ENCODE measurements at places on chromosomes 1 and 21.

GRCh38 chr1:170460414-170461155 lies 71.4 kb upstream of the GORAB start:
- no peak for DNase-seq

DNA sequence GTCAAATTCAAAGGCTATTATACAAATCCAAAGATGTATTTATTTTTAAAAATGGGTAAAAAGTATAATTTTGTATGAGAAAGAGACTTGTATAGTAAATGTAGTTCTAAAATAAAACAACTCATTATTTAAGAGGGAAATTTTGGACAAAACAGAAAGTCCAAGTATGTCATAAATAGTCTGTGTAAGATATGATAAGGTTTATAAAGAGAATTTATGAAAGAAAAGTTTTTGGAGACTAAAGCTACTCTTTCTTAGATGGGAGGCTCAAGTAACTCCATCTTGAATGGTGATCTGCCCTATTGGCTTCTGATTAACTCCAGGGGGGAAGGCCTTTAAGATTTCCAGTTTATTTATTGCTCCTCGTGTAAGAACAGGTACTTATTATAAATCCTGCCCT lies 14.7 kb upstream of the OR2T27 start:
- DNase-seq, result no peak

DNA sequence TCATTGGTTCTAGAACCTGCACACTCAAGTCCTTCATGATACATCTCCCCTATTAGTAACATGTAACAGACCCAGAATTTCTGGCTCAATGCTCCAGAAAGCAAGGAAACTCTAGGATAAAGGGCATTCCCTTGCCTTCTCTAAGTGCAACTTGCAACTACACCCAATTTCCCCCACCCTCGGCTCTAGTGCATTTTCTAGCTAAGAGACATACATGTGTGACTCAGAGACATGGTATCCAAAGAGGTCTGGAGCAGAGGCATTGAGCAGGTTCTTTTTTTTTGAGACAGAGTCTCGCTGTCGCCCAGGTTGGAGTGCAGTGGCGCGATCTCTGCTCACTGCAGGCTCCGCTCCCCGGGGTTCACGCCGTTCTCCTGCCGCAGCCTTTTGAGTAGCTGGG lies 132.9 kb downstream of the ZC3H11B start:
- DNase-seq, result no peak

DNA sequence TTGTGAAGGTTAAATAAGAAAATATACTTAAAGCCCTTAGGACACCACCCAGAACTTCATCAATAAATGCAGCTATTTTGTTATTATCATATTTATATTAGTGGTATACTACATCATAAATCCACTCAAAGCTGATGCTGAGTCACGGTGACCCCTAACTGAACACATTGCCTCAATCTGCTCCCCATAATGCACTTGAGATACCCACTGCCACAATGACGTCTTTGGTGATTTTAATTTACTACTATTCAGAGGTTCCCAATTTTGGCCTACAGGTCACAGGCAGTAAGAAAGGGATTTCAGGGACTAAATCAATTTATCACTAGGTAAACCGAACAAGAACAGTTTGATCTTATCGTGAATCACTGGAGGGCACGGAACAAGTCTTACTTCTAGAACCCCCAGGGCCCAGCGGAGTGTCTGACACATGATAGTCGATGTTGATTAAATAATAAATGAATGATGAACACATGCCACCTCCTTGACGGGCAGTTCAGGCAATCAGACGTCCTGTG lies 493 bp upstream of the CHD1L start:
- no peak for DNase-seq

GRCh38 chr1:178543290-178543607 lies 30.3 kb downstream of the TEX35 start:
- DNase-seq, result no peak

DNA sequence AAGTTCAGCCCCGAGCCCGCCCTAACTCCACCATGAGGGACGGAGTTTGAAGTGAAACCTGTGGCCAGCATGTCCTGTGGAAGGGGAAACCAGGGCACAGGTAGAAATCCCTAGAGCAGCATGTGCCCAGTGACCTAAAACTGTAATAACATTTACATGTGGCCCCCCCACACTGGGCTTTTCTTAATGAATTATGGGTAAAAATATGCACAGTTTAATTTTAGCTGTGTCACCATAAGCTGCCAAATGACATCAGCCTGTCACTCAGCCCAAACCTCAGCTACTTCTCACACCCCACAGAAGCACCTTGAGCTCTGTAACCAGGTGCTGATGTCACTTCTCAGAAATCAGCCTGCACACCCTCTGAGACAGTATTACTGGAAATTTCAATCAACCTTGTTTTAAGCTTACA lies 50.0 kb upstream of the SLC19A1 start:
- peak; percentile 79 for DNase-seq

DNA sequence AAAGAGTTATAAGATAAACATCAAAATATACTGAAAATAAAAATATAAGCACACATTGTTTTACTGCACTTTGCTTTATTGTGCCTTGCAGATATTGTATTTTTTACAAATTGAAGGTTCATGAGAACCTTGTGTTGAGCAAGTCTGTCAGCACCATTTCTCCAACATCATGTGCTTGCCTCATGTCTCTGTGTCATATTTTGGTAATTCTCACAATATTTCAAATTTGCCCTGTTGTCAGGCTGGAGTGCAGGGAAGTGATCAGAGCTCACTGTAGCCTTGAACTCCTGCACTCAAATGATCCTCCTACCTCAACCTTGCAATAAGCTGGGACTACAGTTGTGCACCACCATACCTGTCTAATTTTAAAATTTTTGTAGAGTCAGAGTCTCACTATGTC lies 21.3 kb upstream of the CNIH3 start:
- no peak for DNase-seq

GRCh38 chr1:46544561-46545240 lies 6.7 kb downstream of the KNCN start:
- DNase-seq, result no peak

DNA sequence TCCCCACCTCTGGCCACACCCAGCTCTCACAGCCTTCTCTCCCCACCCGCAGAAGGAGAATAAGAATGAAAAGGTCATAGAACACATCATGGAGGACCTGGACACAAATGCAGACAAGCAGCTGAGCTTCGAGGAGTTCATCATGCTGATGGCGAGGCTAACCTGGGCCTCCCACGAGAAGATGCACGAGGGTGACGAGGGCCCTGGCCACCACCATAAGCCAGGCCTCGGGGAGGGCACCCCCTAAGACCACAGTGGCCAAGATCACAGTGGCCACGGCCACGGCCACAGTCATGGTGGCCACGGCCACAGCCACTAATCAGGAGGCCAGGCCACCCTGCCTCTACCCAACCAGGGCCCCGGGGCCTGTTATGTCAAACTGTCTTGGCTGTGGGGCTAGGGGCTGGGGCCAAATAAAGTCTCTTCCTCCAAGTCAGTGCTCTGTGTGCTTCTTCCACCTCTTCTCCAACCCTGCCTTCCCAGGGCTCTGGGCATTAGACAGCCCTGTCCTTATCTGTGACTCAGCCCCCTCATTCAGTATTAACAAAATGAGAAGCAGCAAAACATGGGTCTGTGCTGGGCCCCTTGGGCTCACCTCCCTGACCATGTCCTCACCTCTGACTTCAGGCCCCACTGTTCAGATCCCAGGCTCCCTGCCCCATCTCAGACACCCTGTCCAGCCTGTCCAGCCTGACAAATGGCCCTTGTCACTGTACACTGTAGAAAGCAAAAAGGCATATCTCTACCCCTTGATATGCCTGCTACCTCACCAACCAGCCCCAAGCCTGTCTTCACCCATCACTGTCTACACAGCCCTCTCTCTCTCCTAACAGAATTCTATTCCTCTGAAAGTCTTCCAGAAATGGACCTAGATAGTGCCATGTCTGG lies 3.2 kb downstream of the S100A9 start:
- no peak for DNase-seq

DNA sequence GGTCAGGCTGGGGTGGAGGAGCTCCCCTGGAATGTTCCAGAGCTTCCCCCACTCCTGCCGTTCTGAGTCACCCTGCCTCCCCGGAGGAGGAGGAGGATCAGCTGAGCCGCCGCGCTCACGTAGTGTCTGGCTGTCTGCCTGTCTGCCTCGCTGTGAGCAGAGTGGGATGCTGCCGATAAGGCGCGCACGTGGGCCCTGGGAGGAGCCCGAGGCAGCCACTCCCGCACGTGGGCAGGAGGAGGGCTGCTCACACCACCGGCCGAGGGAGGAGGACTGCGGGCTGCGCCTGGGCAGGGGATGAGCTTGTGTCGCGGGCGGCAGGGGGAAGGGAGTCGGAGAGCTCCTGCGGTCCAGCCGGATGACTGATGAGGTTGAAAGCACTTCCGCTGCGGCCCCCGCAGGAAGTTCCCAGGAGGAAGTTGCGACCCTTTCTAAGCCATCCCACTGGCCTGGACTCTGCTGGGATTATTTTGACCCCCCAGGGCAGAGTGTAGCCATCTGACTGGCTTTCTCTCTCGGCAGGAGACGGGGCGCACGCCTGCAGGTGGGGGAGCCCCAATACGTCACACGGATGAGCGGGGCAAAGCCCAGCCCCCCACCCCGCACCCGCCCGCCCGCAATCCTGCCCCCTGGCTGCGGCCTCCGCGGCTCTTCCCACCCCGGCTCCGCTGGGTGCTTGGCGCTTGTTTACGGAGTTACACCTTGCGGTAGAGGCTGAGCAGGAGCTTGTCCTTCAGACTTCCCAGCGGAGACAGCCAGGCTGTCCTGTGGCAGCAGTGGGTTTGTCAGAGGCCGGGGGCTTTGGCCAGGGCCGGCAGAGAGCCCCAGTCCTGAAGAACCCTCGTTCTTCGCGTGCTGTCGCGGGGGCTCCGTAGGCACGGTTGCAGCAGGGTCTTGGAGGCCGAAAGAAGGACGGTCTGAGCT lies 9.8 kb downstream of the PDXK start:
- peak; percentile 86 for DNase-seq

DNA sequence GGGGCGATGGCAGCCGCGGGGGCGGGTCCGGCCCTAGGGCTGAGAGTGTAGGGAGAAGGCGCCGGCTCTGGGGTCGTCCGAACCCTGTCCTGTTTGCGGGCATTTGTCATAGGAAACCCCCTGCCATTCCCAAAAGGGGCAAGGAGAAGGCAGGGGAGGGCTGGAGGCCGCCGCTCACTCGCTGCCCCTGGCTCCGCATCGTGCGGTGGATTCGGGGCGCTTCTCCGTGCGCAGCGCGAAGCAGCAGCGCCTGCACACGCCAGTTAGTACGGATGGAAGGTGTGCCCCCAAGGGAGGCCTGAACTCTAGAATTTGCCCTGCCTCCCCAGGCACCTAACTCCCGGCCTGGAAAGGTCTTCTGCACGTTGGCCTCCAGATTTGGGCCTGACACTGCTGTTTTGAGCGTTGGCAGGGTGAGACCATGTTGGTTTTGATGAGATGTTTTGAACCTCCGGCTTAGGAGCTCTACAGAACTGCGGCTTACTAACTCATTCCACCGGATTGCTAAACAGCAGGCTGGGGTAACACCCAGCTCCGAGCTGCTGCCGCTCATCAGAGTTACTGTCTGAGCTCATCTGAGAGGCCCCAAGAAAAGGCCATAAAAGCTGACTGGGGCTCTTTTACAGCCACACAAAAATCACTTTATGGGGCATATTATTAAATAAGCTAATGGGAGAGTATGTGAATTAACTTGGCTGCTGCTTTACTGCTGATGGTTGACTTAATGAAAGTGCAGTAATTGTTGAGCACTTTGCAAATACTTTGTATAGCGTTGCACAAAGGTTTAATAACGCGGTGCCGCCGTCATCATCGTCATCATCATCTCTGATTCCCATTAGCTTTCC lies 987 bp downstream of the GPR137B start:
- no peak for DNase-seq

GRCh38 chr1:185035258-185035657 lies 10.1 kb upstream of the RNF2 start:
- no peak for DNase-seq

DNA sequence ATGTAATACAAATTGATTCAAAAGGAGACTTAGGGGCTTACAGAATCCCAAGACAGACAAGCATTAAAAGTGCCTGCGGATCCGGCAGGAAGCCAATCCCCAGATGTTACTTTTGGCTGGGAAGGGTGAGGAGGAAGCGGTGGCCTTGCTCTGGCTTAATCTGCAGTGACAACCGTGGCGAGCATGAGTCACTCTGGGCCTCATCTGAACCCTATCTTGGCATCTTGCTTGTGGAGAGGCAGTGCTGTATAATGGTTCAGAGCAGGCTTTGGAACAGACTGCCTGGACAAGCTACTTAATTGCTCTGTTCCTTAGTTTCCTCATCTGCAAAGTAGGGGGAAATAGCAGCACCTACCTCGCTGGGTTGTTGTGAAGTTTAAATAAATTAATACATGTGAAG lies 74.1 kb downstream of the XCL2 start:
- peak; percentile 23 for DNase-seq

- no peak for DNase-seq
Measured at GRCh38 chr21:33055991-33056390, 13.9 kb upstream of the OLIG1 start.

GRCh38 chr1:83087851-83088250 lies 911.1 kb downstream of the TTLL7 start:
- DNase-seq, result no peak

DNA sequence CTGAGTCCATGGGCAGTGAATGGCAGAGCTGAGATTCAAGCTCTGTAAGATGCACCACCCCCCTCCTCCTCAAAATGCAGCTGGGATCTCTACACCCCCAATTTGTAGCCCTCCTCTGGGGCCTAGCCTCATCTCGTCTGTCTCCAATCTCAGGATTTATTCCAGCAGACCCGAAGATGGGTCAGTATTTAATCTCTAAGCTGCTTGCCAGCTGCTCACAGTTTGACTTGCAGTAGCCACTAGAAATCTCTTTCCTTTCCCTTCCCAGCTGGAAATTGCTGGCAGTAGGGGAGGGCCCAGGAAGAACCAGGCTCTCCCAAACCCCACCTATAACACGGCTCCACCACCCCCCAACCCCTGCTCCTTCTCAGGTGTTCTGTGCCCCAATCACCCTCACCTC lies 1.5 kb downstream of the LACTBL1 start:
- no peak for DNase-seq

- peak; percentile 49 for DNase-seq
Measured at GRCh38 chr21:43269440-43269839, 100.6 kb downstream of the CRYAA start.

DNA sequence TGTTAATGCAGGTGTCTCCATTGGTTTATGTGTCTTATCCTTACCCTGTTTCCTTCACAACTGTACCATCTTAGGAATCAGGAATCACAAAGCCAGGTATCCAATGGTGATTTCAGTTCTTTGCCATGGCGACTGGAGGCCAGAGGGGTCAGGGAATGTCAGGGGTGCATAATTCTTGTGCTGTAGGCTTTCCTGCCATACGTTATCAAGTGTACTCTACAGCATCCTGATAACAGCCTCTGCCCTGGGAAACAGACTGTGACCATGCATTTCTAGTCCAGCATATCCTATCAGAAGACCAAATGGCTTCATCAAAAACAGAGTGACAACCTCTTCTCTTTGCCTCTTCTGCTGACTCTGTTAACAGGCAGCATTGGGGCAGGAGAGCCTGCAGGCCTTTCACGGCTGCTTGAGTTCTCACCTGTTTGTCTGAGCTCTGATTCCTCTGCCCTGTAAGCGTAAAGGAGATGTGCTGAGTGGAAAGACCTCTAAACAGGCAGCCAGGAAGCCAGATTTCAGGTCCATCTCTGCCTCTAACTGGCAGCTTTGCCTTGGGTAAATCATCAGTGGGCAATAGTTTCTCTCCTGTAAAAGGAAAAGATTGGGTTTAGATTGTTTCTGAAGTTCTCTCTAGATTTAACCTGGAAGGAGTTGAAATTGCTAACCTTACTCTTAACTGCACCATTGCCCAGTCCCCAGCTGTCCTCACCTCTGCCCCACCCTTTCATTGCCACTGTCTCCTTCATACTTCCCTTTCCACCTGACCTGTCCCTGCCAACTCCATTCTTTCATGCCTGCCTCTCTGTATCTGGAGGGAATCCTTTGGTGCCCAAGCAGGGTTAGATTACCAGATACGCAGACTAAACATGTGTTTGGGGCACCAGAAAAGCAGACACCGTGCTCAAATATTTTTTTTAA lies 80.2 kb downstream of the LRRC8D start:
- DNase-seq, result no peak
